Pulmonary artery endothelial cell (primary cell): ENCODE measurements at places on chromosomes 12 and 14.
A peak's percentile ranks its signal among the peaks of the same experiment; 100 is the strongest.

DNA sequence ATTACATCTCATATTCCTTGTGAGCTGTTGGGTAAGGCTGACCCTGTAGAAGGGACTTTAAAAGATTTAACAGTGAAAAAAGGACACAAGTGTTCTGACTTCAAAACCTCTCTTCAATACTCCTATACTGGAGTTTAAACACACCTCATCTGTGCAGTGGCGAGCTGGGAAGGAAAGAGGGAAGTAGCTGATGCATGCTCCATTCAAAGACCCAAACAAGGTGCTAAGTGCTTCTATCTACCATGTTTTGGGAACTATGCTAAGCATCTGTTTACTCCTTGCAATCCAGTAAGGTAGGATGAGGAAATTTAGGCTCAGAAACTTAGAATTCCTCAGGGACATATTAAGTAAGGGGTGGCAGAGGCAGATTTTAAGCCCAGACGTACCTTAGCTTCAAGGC is 16.4 kb upstream of the DNM1L start:
- DNase-seq = no peak

GRCh38 chr12:58533652-58534051 is 386.7 kb downstream of the LRIG3 start:
- no peak for DNase-seq

DNA sequence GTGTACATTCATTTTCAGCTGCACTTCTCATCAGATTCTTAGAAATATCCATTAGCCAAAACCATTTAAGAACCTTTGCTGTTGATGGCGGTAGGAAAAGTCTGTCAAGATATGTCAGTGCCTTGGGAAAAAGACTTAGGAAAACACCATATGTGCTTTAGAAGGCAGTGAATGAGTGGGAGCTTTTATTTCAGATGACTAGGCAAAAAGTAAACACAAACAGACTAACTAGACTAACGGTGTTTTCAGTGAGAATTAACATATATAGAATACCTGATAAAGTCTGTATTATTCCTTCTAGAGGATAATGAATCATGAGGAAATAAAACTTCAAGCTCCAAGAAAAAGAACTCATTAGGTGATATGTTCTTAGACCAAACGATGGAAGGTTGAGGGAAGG is 418.9 kb downstream of the NAV3 start:
- DNase-seq = no peak

- DNase-seq = no peak
Measured at GRCh38 chr12:114638790-114639435, 45.1 kb downstream of the TBX3 start.

DNA sequence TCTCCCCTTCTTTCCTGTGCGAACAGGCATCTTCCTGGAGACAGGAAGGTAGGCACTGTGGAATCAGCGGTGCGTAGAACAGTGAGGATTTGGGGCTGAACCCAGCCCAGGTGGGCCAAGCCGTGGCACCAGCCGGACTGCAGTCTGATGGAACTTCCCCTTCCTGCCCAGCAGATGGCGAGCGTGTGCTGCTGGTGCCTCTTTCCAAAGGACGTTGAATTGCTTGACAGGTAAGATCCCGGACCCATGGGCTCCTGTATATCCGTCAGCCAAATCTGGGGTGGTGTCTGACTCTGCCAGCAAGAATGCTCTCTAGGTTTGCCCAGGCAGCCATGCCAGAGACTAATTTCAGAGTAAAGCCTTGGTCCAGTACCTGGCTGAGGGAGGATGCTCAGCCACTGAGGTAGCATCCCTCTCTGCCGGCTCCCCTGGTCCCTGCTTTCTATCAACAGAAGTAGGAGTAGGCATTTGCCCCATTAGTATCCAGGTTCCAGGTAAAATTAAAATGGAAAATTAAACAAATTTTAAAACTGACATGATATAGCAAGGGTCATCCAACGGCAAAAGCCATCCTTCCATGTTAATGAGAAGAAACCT is 21.1 kb upstream of the KCNA5 start:
- DNase-seq = no peak

DNA sequence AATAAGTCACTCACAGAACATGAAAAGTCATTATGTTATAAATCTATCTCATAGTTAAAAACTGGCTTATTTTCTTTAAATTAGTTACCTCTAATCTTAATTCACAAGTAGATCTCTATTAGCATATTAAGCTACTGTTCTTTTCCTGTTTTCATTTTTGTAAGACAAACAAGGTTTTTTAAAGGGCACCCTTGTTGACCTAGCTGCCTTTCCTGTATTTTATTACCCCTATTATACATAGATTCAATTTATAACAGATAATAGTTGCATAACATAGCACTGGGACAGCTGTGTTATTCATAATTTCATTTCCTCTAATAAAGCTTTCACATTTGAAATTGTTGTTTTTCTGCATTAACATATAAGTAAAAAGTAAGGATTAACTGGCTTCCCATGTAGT is 1500.7 kb upstream of the FLRT2 start:
- no peak for DNase-seq

- no peak for DNase-seq
Measured at GRCh38 chr14:85572845-85573244, 42.9 kb downstream of the FLRT2 start.

GRCh38 chr12:114656906-114657596 is 26.9 kb downstream of the TBX3 start:
- no peak for DNase-seq

DNA sequence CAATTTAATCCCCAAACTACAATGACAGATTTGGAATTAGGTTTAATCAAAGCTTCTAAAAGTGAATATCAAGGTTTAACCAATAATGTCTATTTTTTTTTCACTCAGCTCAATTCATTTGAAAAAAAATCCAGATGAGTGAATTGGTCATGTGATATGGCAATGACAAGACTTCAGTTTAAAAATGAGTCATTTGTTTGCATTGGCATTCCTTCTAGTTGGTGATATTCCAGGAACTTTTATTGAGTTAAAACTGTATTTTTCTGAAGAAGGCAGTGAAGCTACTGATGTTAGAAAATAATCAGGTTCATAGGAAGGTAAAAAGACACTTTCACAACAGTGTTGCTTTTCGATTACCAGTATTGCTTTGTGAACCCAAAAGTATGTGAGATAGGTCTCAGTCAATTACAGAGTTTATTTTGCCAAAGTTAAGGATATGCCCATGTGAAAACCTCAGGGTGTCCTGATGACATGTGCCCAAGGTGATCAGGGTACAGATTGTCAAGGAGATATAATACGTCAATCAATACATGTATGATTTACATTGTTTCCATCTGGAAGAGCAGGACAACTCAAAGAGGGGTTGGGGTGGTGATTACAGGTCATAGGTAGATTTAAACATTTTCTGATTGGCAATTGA is 1214.9 kb downstream of the GALC start:
- DNase-seq = no peak

DNA sequence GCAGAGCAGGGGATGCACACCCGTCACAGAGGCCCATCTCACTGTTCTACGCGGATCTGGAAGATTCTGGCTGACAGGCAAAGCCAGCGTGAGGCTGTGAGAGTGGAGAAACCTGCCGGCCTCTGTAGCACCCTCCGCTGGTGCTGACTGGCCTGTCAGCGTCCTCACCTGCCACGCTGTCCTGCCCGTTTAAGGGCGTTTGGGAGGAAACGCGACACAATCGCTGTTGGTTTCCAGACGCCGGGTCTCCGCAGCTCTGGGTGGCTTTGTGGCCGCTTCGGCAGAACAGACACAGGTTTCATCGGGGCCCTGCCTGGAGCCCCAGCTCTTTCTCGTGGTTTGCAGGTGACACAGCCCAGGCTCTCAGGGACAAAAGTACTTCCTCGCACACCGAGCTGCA is 70.6 kb downstream of the NOC4L start:
- DNase-seq = no peak

GRCh38 chr12:66602483-66603143 is 76.3 kb downstream of the GRIP1 start:
- DNase-seq = no peak

GRCh38 chr12:42163913-42164312 is 19.2 kb upstream of the GXYLT1 start:
- DNase-seq = no peak

GRCh38 chr12:62698701-62699101 is 232.1 kb downstream of the MON2 start:
- DNase-seq = peak; percentile 64

- DNase-seq = no peak
Measured at GRCh38 chr12:59431266-59431665, 164.6 kb upstream of the SLC16A7 start.

DNA sequence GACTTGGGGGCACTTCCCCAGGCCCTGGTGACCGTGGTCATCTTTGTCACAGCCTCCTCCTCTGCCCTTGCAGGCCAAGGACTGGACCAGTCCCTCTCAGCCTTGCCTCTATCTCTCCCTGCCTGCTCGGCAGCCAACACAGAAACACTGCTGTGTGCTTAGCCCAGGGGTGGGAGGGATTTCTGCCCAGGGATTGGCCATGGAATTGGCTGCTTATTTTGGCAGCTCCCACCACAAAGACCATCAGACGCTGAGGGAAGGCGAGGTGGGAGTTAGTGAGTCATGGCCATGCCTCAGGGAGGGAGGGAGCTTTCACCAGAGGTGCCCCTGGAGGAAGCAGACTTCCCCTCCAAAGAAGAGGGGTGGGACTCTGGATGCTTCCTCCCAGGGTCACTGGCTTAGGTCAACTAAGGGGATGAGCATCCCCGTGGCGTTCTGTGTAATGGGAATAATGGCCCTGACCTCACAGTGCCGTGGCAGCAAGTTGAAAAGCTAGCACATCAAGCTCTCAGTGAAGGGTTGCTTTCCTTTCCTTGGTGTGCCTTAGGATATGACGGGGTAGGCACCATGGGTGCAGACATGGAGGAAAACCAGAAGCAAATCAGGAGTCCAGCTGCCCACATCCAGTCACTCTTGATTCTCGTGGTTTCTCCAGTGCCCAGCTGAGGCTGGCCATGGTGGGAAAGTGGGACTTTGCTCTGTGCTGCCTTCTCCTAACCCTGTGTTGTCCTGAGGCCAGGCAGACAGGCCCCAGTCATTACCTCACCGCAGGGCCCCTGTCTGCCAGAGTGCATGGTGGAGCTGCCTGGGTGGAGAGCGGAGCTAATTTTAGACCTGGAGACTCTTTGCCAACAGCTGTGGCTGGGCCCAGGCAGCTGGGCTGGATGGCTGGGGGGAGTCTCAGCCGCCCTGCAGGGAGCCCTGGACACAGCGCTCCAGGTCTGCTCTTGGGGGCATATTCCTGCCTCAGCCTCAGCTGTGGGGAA is 21.4 kb downstream of the B4GALNT3 start:
- DNase-seq = no peak

DNA sequence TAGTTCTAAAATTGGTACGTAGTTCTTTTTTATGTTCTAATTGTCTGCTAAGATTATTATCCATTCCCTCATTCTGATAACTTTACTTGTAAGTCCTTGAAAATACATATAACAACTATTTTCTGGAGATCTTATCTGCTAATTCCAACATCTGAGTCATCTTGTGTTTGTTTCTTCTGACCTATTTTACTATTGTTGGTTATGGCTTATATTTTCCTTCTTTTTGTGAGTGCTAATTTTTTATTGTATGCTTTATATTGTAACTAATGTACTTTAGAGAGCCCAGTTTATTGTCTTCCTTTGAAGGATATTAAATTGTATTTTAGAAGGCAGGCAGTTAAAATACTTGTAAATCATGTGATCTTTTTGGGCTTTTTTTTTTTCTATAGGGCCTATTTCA is 149.3 kb upstream of the LRFN5 start:
- DNase-seq = no peak

DNA sequence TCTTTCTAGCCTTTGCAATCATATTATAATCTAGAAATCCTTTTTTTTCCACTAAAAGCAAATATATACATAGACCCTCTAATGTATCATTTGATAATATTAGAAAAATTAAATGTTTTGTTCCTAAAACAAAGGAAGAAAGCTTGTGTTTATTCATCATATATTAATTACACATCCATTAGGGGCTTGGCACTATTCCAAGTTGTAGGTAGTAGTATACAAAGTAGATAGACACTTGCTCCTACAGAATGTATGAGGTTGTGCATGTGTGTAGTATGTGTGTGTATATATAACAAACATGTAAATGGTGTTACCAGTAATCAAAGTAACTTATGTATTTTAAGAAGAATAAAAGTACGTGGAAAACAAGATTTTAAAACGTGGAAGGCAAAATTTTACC is 15.0 kb upstream of the KCNMB4 start:
- no peak for DNase-seq

- DNase-seq = no peak
Measured at GRCh38 chr14:92641306-92641705, 107.1 kb downstream of the LGMN start.
